DMS53 (cell line): ENCODE measurements at places on chromosomes 7 and 10.

DNA sequence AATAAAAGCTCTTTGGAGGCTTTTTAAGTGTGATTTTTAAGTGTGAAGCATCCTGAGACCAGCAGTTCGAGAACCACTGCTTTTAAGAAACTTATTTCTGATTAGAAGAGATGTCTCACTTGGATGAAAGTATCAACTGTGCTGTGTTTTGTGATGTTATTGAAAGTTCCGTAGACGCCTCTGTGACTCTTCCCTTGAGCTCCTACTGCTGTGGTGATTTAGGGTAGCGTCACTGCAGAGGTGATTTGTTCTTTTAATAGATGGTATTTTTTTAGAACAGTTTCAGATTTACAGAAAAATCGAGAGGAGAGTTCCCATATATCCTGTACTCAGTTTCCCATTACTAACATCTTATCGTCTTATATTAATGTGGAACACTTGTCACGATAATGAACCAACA lies 29.5 kb downstream of the FBH1 start:
- DNase-seq: no peak

DNA sequence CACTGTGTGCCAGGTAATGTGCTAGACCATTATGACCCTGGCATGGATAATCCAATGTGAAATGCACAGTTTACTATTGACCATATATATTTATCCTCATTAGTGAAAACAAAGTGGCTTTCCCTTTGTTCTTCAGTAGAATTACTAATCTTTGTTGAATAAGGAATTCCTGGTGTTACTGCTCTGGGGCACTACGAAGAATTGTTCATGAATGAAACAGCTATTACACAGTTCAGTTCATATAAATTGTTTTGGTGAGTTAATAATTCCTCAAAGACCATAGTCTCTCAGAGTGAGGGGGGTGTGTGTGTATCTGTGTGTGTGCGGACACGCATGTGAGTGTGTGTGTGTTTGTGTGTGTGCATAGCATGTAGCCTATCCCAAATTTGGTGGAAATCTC lies 668.0 kb upstream of the MBL2 start:
- no peak for DNase-seq

DNA sequence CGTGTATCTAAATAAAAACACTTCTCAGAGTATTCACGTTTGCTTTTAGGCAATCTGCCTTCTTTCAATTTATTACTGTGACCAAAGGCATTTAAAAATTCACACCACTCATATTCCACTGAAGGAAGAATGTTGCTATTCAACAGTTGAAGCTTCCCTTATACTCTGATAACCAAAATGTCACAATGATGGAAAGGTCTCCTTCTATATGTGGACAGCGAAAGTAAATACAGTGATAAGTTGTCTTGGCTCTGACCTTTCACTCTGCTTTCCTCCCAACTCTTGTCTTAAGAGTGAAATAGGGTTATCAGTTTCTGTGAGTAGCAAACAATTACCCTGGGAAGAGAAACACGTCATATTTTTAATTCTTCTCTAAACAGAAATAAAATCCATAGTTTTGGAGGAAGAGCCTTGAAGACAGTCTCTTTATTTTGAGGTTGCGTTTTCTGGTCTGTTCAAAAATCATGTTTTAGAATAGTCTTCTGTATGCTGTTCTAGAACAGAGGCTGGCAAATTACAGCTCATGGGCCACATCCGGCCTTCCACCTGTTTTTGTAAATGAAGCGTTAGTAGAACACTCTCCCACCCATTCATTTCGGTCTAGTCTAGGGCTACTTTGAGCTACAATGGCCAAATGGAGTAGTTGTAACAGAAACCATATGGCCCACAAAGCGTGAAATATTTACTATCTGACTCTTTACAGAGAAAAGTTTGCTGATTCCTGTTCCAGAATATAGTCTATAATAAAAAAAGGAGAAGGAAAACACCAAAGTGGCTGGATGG lies 41.3 kb downstream of the ETV1 start:
- no peak for DNase-seq

GRCh38 chr7:105734233-105734632 lies 142.2 kb downstream of the ATXN7L1 start:
- DNase-seq: peak; percentile 84

DNA sequence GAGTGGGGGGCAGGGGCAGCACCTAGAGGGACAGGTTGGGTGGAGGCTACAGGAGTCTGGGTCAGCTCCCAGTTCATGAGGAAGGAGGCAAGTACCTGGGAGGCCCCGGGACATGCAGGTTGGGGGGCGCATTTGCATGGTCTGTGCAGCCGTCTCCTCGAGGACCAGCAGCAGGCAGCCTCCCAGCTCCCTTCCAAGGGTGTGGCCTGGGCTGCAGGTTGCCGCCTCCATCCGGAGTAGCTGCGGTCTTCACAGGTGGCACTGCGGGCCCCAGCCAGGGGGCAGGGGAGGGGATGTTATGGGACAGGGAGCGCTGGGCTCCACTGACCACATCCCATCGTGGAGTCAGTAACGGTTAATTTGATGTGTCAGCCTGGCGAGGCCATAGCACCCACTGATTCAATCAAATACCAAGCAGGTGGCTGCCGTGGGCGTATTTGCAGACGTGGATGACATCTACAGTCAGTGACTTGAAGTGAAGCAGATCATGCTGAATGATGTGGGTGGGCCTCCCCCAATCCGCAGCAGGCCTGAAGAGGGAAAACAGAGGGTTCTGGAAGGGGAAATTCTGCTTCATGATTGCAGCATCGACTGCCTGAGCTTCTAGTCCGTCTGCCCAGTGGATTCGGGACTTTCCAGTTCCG lies 81.6 kb downstream of the PRKAG2 start:
- DNase-seq: no peak

DNA sequence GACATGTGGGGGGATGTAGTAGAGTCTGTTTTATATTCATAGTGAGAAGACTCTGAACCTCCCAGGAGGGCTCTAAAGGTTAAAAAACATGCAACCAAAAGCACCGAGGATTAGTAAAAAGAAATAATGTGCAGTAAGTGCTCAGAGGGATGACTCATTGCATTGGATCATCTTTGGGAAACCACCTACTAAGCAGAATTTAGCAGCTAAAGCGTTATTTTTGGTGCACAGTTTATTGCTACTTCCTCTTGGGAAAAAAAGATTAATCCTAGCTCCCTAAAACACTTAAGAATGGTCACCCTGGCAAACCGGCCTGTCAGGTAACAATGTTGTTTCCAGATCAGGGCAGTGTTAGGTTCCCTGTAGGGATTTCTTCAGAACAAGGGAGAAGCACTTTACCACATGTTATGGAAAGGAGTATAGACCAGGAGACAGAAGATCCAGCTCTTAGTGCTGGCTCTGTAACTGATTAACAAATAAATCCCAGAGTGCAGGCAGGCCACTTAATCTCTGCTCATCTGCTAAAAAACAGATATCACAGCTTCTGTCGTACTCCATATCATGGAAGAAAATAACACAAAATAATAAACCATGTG lies 44.8 kb upstream of the FAM133B start:
- peak; percentile 88 for DNase-seq

DNA sequence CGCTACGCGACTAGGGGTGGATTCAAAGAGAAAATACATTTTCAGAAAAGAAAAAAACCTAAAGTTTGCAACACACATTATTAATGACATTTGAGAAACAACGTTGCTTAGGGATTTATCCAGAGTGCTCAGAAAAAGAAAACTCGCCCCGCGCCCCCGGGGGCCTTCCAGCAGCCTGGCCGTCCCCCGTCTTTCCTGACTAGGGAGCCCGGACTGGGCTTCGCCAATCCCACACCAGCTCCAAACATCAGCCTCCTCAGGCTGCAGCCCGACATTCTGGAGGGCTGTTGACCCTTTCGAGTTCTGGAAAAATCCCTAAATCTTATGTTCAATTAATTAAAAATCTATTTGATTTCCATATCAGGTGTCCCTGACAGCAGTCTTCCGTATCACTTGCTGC lies 48.6 kb downstream of the CLEC2L start:
- DNase-seq: no peak

GRCh38 chr10:100888957-100889356 lies 23.8 kb upstream of the SLF2 start:
- peak; percentile 31 for DNase-seq

GRCh38 chr7:99008181-99008631 lies 129.9 kb downstream of the TRRAP start:
- no peak for DNase-seq

GRCh38 chr10:4186849-4187540 lies 402.0 kb upstream of the KLF6 start:
- peak; percentile 32 for DNase-seq

GRCh38 chr10:17712717-17713471 lies 39.1 kb upstream of the TMEM236 start:
- DNase-seq: no peak

GRCh38 chr7:47574482-47575329 lies 7.2 kb downstream of the TNS3 start:
- peak; percentile 31 for DNase-seq

DNA sequence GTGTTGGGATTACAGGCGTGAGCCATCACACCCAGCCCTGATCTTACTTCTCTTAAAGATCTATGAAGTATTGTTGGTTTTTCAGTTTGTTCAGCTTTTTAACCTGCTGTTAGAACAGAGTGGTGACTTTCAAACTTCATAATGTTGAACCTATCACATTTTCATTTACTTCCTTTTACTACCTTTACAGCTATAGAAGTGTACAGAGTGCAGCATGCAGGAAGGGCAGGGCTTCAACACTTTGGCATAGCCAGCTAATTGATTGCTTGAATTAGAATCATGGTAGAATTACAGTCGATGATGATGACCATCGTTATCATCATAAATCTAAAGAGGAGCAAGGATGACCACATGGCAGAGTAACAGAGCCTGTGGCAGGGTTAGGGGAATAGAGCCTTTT lies 55.5 kb downstream of the AOAH start:
- DNase-seq: no peak

GRCh38 chr7:70714506-70715038 lies 417.4 kb upstream of the GALNT17 start:
- no peak for DNase-seq

DNA sequence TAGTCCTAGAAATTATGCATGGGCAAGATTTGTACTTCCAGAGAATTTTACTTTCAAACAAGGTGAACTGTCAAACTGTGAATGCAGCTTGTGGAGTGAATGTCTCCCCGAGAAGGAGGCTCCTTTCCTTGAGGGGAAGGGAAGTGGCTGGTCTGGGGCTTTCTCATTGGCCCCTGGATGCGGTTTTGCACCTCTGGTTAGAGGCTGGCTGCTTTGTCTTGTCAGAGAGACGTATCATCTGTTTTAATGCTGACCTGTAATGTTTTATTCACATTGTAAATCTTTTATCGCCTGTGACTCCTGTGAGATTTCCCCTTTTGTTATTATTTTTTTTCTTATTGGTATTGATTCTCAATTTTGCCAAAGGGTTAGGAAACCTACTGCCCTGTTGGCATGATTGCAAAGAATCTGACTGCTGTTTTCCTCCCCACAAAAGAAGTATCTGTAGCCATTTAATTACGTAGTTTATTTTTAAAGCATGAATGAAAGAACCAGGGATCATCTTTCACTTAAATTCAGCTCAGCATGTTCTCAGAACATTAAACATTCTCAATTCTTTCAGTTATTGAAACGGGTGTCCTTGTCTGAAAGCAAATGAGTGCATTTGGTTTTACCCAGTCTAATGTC lies 238.3 kb upstream of the NFE2L3 start:
- DNase-seq: no peak
